ENCODE measurements at places on chromosomes 3 and 15. TPM values are rescaled to one million over a fixed set of nuclear protein-coding genes. Genes with fewer than 3 reads are reported as not detected.

Gene PIF1
- total RNA-seq: 0.29 TPM

Gene CFAP92
- not detected for total RNA-seq

DNA sequence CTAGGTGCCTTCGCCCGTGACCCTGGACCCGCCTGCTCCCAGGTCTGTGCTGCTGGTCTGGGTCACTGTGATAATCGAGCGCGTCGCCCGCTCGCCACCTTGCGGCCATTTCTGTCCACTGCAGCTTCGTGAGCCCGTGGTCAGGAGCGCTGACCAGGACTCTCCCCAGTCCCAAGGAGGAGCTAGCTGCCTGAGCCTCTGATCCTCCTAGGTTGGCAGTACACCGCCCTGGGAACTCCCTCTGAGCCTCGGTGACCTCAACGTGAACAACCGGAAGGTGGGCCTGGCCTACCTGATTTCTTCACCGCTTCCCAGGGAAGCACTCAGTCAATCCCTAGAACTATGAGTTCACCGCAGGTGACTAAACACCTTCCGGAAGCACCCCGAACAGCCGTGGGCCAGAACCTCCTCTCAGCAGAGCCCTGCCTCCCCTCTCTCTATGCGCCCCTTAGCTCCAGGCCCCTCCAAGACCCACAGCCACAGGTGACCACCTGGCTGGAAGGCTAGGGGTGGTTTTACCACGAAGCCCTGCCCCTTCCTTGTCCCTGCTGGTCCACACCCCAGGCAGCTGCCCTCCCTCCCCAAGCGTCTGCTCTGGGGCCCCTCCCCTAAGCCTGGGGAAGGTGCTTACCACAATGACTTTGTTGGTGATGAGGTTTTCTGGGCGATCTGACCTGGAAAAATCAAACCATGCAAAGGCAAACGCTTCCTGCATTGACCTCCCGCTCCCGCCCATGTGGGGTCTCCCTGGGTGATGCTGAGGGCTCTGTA is 9.7 kb downstream of the PLA2G4D start:
- DNase-seq: peak; percentile 62

DNA sequence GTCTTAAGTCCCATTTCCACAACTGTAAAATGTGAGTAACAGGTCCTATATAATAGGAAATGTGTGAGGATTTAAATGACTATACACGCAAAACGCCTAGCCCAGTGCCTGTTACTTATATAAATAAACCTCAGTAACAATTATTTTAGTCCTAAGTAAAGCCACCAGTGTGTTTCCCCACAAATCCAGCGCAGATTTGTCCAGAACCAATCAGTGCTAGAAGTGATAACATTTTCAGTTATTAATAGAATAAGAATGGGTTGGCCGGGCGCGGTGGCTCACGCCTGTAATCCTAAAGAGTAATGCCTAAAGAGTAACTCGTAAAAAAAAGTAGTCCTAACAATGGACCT is 561 bp downstream of the RPAP1 start:
- DNase-seq: no peak

- no peak for DNase-seq
These were observed 43.2 kb downstream of the GOLGA8S start for GRCh38 chr15:23397779-23398178.
